ENCODE measurements at places on chromosomes 5 and 9.

DNA sequence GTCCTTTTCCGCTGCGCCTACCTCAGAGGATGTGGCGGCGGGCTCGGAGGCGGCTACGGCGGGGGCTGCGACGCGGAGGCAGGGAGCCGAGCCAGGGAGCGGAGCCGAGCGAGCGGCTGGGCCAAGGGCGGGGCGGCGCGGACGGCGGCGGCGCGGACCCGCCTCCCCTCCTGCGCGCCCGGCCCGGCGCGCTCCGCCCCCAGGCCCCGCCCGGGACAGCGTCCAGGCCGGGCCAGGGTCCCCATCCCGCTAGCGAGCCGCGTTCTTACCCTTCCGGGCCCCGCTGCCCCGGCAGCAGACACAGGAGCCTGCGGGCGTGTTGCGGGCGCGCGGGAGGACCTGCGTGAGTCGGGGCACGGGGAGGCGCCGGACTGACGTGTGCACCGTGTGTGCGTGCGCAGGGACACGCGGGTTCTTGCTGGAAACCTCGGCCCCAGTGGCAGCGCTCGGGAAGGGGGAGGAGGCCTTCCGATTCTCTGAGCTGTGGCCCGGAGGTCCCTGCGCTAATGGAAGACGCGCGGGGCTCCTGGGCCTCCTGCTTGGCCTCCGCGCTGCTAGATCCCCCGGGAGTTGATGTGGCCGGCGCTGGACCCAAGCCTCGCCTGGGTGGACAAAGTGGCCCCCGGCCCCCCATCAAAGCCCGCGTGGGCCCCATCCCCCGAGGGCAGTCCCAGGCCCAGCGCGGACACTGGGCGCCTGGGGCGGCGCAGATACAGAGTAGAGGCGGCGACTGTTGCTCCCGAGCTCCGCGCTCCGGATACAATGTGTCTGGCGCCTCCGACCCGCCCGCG is at the start of gene VDAC1:
Gene VDAC1 (minus strand): TSS at position 350 of the 791 bp plus-strand sequence. CDS start 11,963 bp downstream, outside the sequence.
- DNase-seq, result peak; percentile 39

GRCh38 chr5:54577937-54578653 is 60.5 kb downstream of the SNX18 start:
- DNase-seq, result no peak

GRCh38 chr9:20302197-20302596 is 320.1 kb downstream of the MLLT3 start:
- no peak for DNase-seq

- no peak for DNase-seq
Observed at GRCh38 chr9:132671620-132672412, 1.6 kb downstream of the GTF3C4 start.

- no peak for DNase-seq
Observed at GRCh38 chr5:138468966-138469539, 3.8 kb downstream of the EGR1 start.

DNA sequence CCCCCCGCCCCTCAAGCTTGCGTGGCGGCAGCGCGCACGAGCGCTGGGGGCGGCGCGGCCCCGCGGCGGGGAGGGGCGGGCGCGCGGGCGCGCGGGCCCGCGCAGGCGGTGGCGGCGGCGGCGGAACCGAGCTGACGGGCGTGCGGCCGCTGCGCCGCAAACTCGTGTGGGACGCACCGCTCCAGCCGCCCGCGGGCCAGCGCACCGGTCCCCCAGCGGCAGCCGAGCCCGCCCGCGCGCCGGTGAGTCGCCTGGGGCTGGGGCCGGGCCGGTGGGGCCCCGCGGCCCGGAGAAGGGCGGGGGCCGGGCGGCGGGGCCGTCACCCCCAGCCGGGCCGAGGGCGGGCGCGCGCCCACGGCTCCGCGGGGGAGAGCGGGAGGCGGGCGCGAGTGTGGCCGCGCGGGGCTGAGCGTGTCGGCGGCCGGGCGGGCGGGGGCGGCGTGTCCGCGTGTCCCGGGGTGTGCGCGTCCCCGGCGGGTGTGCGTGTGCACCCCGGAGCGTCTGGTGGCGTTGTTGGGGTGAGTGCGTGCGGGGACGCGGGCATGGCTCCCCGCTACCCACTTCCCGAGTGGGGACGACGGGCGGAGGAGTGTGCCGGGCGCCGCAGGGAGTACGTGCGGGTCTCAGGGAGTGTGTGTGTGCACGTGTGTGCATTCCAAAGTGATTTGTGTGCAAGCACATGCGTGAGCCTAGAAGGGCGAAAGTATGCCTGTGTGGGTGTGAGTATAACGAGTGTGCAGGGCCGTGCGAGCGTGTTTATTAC is at the start of gene NEK6:
Gene NEK6 (plus strand): TSS at position 106 of the 763 bp plus-strand sequence. CDS start 44,016 bp downstream, outside the sequence.
- DNase-seq, result no peak

- DNase-seq, result no peak
Observed at GRCh38 chr9:128005923-128006322, 25.1 kb upstream of the EEIG1 start.

DNA sequence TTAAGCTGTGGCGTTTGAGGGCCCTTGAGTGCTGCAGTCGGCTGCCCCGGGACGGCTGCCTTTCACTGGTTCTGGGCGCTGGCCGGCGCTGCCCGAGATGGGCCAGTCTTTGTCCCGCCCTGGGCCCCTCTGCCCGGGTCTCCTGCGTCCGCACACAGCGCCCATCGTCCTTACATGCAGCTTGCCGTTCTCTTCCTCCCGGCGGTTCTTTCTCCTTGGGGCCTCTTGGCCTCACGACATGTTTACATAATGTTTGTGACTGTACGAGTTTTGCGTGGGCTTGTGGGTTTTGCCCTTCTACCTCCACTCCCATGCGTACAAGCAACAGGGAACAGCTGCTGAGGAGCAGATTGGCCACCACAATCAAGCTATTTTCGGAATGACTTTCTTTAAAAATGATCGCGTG is 618 bp downstream of the TNPO1 start:
- no peak for DNase-seq

Measured in NCI-H1694 treated with DMSO at 0.1 percent for 48 hours (cell line).